ENCODE measurements at places on chromosomes 7 and 10.
A peak's percentile ranks its signal among the peaks of the same experiment; 100 is the strongest.

- DNase-seq, result no peak
Observed at GRCh38 chr7:74625446-74625845, 32.1 kb upstream of the GTF2I start.

DNA sequence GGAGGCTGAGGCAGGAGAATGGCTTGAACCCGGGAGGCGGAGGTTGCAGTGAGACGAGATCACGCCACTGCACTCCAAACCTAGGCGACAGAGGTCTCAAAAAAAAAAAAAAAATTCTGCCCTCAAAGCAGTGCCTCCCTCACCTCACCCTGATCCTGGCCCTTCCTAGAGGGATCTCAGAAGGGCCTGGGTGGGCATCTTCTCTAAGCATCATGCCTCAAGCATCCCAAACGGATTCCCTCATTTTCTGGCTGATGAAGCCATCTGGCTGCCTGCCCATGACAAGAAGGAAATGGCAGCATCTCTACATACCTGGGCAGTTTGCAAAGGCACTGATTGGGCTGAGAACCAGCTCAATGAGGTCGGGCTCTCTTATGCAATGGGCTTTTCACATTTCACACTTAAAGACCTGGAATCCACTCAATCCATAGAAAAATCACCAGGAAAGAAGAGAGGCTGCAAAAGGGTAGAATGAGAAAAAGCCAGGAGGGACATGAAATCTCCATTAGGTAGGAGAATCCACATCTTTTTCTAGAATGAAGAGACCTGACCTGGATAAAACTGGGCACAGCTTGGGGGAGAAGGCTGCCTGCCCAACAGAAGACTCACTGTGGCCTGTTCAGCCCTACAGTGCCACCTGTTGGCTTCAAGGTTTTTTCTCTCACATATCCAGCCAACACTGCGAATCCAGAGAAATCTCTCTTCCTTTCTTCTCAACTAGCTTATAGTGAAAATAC, 48.1 kb downstream of the PDLIM1 start:
- DNase-seq, result peak; percentile 59

- no peak for DNase-seq
Observed at GRCh38 chr7:40659231-40659630, 524.4 kb downstream of the SUGCT start.

DNA sequence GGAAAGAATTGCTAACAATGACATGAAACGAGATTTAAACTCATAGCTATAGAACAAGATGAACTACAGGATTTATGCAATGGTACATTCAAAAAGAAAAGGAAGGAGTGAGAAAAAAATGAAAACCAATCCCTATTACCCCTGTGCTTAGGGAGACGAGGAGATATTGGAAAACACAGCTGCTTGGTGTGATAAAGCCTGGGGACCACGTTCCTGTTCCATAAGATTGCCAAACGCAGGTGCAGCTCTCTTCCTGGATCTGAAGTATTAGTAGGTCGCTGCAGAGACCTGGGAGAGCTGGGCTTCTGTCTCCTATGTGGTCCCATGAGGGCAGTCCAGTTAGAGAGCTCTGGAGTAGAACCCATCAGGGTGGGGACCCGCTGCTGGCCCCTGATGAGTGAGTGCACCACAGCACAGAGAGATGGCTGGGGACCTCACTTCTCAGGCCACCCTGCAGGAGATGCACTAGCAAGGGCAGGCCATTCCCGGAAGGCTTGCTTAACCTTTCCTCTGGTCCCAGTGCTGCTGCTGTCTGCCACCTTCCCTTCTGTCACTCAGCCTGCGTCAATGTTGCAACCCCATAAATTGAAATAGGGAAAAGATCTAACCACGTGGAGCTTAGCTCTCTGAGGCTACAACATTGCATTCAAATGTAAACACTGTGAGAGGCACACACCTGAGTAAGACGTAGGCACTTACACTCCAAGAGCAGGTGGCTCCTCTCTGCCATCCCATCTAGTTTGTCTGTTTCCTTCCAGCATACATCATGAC, 57.9 kb downstream of the MTPN start:
- no peak for DNase-seq

DNA sequence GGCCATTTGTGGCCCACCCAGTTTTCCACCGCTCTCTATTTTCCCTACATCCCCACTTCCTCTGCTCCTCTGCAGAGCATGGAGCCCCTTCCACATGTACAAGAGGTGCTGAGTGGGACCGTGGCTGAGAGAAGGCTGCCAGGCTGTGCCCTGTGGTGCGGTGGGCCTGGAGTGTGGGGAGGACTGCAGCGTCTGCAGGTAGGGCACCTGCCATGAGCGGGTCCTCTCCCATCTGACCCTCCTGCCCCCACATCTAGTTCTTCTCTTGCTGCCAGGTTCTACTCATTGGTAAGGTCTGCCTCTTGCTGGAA, 145.6 kb upstream of the FAM20C start:
- DNase-seq, result no peak

- no peak for DNase-seq
Observed at GRCh38 chr10:126036515-126036914, 140.2 kb downstream of the FANK1 start.

- no peak for DNase-seq
Observed at GRCh38 chr10:27745732-27746396, at the start of gene MKX. Gene MKX (minus strand): TSS chr10:27745819. CDS start chr10:27743415, 2,404 bp downstream.

GRCh38 chr7:51757960-51758359, 441.4 kb upstream of the COBL start:
- no peak for DNase-seq

- no peak for DNase-seq
Observed at GRCh38 chr7:3075441-3075840, 31.8 kb upstream of the CARD11 start.

GRCh38 chr7:108291152-108291508, 161.0 kb upstream of the LAMB4 start:
- DNase-seq, result no peak

DNA sequence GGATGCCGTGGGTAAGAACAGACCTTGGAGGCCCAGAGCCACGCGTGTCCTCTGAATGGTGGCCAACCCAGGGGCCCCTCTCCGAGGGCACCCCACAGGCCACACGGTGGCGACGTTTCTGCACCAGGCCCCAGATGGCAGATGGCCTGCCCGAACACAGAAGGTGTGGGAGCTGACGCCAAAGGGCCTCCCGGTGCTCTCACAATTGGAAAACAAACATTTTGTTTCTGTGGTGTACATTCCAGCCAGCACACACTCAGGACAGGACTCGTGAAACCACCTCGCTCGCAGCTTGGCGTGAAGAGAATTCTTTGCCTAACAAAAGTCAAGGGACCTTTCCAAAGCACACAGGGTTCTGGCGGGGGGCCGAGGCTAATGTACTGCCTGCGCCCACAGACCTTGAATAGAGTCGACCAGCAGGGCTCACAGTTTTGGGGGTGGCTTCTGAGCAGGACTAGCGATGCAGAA, 112.1 kb downstream of the FAM53B start:
- no peak for DNase-seq

GRCh38 chr10:30330497-30331168, 18.4 kb downstream of the MTPAP start:
- no peak for DNase-seq

GRCh38 chr7:70937424-70937823, 194.5 kb upstream of the GALNT17 start:
- no peak for DNase-seq

DNA sequence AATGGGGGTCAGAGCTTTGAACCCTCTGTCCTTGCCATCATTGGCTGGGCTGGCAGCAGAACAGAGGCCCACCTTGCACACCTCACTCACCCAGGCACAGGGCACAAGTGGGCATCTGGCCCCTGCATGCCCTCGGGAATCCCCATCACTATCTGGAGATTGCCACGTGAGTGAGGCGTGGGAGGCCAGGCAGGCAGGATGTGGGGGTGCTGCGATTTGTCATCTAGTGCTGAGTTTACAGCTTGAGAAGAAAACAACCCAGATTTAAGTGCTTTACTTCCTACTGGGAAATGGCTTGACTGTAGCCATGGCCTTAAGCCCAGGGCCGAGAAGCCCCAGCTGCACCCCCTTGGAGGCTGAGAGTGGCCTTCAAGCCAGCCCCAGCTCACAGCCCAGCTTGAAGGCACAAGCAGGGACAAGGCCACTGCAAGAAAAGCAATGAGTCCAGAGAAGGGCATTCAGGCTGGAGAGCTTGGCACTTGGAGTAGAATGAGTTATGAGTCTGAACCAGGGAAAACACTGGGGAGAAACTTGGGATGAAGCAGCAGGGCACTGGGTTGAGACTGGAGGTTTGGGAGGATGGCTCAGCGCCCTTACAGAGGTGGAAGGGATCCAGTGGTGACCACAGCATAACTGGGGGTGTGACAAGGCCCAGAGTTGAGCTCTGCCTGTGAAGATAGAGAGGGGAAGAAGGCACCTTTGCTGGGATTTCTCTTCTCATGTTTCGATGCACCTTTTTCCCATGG, 123.0 kb downstream of the CXCL12 start:
- peak; percentile 31 for DNase-seq

DNA sequence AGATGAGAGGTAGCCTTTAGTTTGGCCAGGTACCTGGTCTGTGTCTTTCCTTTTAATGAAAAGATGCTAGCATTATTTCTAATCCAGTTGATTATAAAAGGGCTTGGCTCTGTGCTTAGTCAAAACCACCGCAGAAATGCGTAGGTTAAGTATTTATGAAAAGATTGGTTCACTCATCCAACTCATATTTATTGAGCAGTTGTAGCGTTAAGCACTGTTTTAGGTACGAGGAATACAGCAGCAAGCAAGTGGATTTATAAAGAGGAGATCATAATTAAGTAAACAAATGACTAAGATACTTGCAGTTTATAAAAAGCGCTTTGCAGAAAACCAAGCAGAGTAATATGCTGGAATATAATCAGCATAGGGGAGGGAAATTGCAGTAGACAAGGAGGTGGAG, 129.8 kb downstream of the PPP1R17 start:
- DNase-seq, result no peak

- no peak for DNase-seq
Observed at GRCh38 chr7:94173436-94173835, 169.3 kb upstream of the BET1 start.

DNA sequence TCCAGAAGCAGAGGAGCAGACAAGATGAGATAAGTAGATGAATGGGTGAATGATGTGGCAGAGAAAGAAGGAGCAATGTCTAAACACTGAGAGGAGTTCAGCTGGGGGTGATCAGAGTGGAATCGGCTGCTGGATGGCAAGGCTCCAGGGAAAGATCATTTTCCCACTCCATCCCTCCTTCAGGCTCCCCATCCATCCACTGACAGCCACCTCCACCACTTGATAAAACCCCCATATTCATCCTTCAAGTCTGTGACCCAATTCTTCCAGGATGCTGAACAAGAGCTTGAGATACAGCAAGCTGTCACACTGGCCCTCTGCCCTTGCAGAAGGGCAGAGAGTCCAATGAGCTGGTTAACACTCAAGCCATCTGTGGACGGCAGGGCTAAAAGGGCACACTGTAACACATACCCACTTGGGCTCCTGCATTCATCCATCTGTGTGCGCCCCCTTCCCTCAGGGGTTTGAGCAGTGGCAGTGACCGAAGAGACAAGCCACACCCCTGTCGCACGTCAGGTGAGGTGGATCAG, 30.8 kb upstream of the CACNB2 start:
- DNase-seq, result no peak

GRCh38 chr10:96092999-96093767, 36.9 kb upstream of the ZNF518A start:
- DNase-seq, result no peak

- no peak for DNase-seq
Observed at GRCh38 chr7:33666531-33666930, 238.8 kb upstream of the BMPER start.

GRCh38 chr10:17041626-17042520, 87.7 kb downstream of the CUBN start:
- no peak for DNase-seq

GRCh38 chr10:48958598-48959190, 19.1 kb upstream of the LRRC18 start:
- no peak for DNase-seq

DNA sequence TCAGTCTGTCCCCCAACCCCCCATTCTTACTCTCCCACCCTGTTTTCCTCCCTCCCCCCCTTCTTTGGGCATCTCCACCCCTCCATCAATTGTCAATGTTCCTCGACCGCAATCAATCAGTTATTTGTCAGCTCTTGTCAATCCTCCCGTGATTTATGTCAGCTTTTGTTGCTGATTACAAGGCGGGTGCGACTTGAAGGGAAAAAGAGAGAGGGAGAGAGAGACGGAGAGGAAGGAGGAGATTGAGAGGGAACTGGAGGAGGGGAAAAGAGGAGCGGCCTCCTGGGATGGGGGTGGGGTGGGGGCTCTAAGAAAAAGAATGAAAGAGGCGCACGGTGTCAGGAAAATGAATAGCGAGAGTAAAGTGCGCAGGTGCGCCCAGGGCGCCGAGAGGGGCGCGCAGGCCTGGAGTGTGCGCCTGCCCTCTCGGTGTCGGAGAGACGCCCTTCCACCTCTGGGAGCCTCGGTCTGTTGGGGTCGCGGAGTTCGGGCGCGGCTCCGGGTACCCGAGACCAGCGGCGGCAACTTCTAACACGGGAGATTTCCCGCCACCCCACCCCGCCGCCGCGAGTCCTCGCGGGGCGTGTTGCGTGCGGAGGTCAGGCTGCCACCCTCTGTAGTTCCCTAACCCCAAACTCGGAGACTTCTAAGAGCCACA, 1.1 kb upstream of the ZNF503 start:
- DNase-seq, result no peak

- DNase-seq, result no peak
Observed at GRCh38 chr10:14185316-14186045, 145.2 kb downstream of the FRMD4A start.

DNA sequence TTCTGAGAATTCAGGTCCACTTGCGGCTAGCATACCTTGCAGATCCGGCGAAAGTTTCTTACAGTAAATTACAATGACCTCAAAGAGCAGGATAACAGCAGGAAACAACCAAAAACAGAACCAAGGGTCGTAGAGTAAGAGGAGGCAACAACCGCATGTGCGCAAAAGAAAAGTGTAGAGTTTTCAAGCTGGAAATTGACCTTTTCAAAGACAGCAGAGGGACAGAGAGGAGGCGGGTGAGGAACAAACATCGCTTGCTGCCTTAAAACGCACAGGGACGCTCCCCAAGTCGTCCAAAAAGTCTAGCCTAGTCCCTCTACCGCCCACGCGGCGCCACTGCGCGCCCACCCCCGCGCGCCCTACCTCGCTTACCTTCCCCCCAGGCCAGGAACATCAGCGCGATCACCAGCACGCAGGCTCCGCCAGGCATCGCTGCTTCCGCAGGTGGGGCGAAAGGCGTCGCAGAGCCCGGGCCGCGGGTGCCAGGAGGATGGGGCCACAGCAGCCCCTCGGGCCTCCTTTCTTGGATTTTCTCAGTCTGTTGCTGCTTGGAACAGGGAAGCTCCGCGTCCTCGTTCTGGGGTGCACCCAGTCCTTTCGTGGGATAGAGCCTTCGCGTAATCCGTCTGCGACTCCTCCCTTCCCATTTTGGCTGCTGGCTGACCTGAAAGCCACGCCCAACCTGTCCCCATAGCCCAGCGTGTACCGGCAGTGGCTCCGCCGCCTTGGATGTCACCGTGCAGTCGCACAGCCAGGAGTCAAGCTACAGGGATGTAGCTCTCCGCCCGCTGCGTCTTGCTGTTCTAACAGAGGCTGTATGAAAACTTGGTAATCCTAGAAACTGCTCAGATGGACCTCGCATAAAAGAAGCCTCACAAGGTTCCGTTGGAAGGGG, at the start of gene VWDE:
Gene VWDE (minus strand): TSS at position 579 of the 895 bp plus-strand sequence. CDS start 149 bp downstream, at position 430.
- peak; percentile 75 for DNase-seq
